NT2/D1 (cell line): ENCODE measurements at places on chromosomes 2 and 18.
A peak's percentile ranks its signal among the peaks of the same experiment; 100 is the strongest.

DNA sequence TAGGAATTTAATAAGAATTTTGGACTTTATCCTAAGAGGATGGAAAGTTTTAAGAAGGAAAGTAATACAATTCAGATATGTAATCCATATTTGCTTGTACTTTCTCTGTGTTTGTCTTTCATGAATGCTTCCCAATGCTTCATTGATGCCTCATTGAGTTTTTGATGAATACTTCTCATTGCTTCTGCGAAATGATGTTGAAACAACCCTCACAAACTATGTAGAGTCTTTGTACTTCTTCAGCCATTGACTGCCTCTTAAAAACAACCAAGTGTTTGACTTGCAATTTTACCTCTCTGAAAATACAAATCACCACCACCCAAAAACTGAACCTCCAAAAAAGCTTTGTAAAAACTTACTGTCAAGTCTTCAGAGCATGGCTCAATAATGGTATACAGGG lies 424.1 kb downstream of the ERBB4 start:
- no peak for DNase-seq

GRCh38 chr18:3060667-3061580 lies 48.0 kb upstream of the LPIN2 start:
- DNase-seq: no peak

DNA sequence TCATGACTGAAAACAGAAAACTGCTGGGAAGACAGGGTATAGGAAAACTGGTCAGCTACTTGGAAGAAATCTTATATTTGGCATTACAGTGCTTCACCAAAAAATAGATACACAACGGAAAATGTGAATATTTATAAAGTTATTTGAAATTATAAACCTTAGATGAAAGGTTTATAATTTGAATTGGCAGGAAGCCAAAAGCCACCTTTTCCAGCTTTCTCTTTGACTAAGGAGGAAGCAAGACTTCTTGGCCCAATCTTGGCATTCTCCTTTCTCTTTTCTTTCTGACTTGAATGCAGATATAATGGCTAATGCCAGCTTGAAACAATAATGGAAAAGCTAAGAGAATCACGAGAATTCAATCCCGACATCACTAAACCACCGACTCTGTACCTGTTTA lies 196.5 kb upstream of the PIK3C3 start:
- DNase-seq: no peak

DNA sequence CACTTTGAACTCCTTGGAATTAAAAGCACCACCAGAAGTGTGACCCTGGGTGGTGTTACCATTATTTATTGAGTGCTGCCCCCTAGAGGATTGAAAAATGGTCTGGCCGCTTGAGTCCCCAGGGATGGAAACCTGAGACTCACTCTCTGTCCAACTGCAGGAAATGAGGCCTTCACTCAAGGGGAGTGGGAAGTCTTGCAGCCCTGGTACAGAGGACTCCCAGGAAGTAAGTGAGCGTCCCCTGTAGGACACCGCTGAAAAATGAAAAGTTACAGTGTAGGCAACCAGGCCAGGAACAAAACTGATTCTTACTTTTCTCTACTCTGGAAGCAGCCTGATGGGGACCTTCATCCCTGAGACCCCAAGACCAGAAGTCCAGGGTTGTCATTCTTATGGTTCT lies 2.2 kb upstream of the NRP2 start:
- peak; percentile 95 for DNase-seq

DNA sequence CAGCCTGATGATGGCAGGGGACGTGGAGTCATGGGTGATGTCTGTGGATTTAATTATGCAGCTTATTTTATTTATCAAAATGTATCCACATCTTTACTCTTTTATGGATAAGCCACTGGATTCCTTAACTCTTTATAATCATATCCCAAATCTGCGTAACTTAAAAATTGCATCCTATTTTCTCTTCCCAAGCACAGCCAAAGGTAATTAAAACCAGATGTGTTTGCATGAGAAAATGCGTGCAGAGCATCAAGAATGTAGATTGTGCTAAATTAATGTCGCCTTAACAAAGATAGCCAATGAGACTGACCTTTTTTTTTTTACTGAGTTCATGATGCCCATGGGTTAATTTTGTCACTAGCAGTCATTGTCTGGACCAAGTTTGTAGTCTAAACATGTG lies 10.0 kb downstream of the SH3RF3 start:
- no peak for DNase-seq

- DNase-seq: no peak
Observed at GRCh38 chr2:224573724-224574123, 11.4 kb downstream of the CUL3 start.

DNA sequence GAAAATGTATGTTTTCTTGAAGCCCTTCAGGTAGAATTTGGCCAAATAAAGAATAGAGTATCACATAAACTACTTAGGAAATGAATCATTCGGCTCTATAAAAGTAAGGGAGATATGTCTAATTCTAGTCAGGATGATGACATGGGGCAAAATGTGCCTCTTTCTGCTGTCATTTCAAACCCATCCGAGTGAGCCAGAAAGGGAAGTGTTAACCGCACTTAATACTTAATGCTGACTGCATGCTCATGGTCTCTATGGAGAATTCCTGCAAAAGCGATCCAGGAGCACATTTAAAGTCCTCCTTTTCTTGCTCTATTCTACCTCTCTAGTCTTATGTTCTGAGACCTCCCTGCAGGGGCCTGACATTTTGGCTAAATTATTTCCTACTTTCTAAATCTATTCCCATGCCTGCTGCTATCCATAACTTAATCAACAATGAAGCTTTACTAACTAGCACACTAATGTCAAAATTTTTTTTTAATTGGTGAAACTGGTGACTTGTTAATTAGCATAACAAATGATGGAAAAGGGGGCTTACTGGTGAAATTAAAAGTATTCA lies 127.4 kb downstream of the CDC42EP3 start:
- no peak for DNase-seq

DNA sequence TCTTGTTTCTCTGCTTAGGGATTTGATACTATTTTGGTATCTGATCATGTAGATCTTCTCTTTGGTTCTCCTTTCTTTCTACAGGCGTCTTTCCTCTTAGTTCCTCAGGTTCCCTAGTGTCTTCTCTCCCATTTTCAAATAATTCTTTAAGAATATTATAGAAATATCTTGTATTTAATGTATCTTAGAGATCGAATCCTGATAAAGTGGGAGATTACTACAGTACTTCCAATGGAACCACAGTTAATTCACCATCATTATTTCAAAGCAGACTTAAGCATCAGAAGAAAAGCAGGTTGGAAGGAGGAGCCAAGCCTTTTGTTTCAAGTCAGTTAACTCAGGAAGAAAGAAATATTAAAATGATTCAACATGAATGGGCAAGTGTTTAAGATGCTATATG lies 1.1 kb upstream of the CHN1 start:
- DNase-seq: no peak

- DNase-seq: no peak
Observed at GRCh38 chr18:58239879-58240278, 195.9 kb downstream of the NEDD4L start.
